Large intestine (tissue), 12 donors: ENCODE measurements at places on chromosomes 7 and 10.

DNA sequence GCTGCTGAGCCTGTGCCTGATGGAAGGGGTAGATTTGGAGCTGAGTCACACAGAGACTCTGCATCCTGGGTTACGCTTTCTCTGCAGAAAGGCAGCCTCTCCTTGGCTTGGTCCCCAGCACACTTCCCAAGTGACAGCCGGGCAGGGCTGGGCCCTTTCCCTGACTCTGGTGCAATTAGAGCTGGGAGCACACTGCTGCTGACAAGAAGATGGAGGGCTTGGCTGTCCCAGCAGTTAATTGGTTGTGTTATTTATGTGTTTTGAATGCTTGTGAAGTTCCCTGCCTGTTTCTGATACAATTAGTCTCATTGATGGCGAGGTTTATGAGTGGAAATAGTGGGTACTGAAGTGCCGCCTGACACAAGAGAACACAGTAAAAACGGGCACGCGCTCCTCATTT lies 123.6 kb downstream of the TCERG1L start:
- no peak for DNase-seq

- DNase-seq = no peak
These were observed 317.8 kb downstream of the SH2D4B start for GRCh38 chr10:80855348-80855971.

DNA sequence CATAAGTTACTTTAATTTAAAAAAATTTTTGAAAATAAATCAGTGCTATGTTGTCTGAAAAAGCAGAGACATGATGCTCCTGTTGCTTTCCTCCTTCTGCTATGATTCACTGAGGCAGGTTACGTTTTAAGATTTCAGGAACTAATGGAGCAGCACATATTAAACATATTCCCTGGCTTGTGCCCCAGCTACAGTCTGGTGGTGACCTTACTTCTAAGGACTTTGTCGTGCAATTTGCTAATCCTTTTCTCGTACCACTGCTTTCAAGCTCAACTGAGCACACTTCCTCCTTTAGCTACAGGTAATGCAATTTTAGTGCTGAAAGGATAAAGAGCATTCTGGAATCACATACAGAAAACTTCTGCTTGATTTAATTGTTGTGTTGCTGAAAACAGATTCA lies 16.2 kb upstream of the PRR15 start:
- DNase-seq = no peak

- DNase-seq = no peak
These were observed 103.5 kb downstream of the HIPK2 start for GRCh38 chr7:139674341-139674740.

DNA sequence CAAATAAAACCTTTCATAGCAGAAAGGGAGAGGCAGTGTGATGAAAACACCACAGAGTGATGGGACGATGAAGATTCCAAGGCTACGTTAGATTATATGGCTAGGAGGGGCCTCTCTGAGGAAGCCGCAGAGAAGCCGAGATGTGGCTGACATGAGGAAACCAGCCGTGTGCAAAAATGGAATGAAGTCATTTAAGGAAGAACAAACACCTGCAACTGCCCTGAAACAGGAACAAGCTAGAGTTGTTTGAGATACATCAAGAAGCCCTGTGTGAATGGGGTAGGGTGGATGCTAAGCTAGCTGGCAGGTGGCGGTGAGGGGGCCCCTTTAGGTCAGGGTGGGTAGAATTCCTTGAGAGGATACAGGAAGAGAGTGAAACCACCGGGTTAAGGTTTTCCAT lies 129.5 kb downstream of the KLF6 start:
- DNase-seq = no peak

GRCh38 chr7:149248777-149249176 lies 9.3 kb downstream of the ZNF212 start:
- no peak for DNase-seq
